ENCODE measurements at places on chromosomes 13 and 19. TPM values are rescaled to one million over a fixed set of nuclear protein-coding genes. Genes with fewer than 3 reads are reported as not detected.
A peak's percentile ranks its signal among the peaks of the same experiment; 100 is the strongest.

DNA sequence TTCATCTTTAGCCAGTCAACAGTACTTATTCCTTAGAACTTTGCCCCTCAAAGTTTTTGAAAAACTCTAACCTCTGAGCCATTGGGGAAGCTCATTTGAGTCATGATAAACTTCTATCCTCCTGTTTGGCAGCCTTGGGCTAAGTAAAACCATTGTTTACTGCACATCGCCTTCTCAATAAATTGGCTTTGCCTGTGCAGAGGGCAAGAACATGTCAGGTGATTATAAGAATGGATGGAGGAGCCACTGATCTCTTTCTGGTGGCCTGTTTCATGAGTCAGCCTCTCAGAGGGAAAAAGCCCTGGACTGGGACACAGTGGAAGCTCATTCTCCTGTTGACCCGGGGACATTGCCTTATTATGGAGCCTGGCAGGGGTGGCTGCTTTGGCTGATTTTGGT is 19.4 kb upstream of the PSG4 start:
- no peak for DNase-seq

DNA sequence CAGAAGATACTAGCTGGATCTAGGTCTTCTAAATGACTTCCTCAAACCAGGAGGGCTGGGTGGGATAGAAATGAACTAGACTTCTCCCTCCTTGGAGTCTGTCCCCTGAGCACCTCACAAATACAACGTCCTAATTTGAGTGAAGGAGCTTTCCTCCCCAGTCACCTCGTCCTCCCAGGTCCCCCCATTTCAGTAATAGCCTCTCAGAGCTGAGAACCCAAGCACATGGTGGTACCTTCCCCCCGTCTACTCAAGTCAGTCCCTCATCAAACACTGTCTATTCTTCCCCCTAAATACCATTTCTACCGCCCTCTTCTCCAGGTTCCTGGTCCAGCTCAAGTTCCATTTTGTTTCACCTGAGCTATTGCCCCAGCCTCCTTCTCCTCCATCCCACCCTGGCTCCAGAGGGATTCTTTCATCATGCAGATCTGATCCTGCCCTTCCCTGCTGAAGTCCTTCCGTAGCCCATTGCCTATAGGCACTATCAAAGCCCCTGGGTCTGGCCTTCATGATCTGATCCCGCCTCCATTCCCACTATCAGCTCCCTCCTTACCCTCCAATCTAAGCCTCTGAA is 5.3 kb upstream of the PRKCG start:
- DNase-seq, result no peak

ZNF560 gene
- total RNA-seq, result not detected

GRCh38 chr13:99351772-99352171 is 44.6 kb upstream of the GPR183 start:
- DNase-seq, result no peak

DNA sequence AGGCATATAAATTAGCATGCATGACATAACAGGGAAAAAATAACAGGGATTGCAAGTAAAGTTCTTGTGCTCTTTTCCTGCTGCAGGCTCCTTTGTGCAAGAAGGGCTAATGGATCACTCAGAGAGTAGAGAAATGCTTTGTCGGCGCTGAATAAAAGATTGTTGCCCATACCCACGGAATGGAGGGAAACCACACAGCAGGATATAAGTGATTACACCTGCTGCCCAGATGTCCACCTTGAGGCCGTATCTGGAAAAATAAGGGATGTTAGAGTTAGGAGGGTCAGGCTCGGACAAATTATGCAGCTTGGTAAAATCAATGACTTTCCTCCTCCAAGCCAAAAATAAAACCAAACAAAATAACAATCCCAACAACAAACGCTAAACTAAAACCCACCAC is 322.3 kb downstream of the DCLK1 start:
- DNase-seq, result no peak

UBE2L5 gene
- not detected for total RNA-seq

ZNF497 gene
- 0.73 TPM for total RNA-seq

DNA sequence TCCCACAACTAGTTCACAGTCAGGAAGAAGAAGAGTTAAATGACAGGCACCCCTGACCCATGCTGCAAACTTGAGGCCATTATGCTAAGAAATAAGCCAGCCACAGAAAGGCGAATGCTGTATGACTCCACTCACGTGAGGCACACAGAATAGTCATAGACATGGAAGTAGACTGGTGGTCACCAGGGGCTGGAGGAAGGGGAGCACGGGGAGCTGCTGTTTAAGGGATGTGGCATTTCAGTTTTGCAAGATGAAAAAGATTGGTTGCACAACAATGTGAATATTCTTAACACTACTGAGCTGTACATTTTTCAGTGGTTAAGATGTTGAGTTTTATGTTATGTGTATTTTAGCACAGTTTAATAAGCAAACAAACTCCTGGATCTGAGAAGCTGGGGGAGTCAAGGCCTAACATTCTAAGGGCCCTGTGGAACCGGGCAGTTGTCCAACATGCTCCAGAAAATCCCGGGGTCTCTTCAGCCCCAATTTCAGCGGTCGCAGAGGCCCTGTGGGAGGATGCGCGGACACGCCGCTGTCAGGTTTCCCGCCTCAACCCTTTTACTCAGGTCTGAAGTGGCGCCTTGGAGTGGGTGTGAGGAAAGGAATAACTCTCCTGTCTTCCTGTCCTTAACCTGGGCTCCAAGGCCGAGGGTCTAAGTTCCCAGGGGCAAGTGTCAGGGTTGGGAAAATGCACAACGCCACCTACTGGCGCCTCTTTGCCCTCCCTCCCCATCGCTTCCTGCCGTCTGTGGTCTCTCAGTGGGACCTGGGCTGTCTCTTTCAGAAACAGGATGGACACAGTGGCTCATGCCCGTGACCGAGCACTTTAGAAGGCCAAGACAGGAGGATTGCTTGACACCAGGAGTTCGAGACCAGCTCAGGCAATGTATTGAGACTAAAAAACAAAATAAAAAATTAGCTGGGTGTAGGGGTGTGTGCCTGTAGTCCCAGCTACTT is 4.4 kb upstream of the TMEM272 start:
- peak; percentile 22 for DNase-seq
